ENCODE measurements at places on chromosomes 16 and 17.

GRCh38 chr17:36657763-36658490 is 56.5 kb downstream of the MRM1 start:
- DNase-seq = no peak

DNA sequence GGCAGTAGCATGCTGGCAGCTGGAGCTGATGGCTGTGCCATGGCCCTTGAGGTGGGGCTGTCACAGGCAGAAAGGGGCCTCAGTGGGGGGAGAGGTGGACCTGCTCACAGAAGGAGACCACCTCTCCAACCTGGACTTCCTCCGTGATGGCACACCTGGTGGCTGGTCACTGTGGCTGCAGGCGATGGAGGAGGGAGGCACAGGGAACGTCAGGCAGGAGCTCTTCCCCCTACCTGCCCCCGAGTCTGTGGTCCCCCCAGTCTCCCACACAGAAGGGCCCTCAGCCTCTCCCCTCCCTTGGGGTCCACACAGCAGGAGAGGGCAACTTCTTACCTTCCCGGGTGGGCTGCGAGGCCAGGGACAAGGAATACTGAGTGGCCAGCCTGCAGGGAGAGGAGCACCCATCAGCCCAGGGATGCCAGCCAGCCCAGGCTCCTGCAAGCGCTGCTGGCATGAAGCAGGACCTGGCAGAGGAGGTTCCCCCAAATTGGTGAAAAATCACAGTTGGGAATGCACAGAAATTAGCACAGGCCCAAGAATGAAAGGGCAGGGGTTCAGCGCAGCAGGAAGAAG is 96.5 kb downstream of the GOSR1 start:
- no peak for DNase-seq

DNA sequence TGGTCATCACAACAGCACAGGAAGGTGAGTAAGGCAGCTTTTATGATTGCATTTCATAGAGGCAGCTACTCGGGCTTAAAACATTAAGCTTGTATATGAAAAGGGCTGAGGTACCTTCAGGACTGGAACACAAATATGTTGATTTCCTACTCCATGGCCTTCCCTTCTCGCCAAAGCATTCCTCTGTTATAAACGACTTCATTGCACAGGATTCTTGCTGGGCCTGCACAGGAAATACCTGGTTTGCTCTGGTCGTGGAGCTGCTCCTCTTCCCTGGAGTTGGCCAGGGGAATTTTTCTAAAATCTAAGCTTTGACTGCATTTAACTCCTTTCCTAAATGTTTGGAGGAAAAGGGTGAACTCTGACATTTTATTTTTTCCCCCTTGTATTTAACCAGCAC is 49.0 kb downstream of the CHD9 start:
- DNase-seq = no peak

- no peak for DNase-seq
These were observed 3.1 kb upstream of the ZNF764 start for GRCh38 chr16:30561089-30561816.

GRCh38 chr16:46961373-46962353 is 11.8 kb downstream of the DNAJA2 start:
- no peak for DNase-seq

- DNase-seq = no peak
These were observed 993 bp downstream of the MMP25 start for GRCh38 chr16:3047387-3047720.

- no peak for DNase-seq
These were observed 6.2 kb upstream of the AGRP start for GRCh38 chr16:67489401-67490083.

DNA sequence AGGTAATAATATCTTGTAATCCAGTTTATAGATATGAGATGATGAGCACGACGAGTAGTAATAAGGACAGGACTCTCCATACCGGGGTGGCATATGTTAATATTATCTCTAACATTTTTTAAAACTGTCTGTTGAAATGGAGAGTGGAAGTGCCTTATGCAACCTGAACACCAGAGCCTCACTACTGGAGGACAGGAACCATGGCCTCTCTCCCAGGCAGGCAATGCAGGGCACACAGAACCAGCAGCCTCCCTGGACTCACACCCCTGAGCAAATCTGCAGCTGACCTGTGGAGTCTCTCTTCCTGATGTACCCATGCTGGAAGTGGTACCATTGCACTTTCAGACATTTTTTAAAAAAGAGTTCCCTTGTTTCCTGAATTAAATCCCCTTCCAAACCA is 55.2 kb upstream of the ERN1 start:
- DNase-seq = no peak

DNA sequence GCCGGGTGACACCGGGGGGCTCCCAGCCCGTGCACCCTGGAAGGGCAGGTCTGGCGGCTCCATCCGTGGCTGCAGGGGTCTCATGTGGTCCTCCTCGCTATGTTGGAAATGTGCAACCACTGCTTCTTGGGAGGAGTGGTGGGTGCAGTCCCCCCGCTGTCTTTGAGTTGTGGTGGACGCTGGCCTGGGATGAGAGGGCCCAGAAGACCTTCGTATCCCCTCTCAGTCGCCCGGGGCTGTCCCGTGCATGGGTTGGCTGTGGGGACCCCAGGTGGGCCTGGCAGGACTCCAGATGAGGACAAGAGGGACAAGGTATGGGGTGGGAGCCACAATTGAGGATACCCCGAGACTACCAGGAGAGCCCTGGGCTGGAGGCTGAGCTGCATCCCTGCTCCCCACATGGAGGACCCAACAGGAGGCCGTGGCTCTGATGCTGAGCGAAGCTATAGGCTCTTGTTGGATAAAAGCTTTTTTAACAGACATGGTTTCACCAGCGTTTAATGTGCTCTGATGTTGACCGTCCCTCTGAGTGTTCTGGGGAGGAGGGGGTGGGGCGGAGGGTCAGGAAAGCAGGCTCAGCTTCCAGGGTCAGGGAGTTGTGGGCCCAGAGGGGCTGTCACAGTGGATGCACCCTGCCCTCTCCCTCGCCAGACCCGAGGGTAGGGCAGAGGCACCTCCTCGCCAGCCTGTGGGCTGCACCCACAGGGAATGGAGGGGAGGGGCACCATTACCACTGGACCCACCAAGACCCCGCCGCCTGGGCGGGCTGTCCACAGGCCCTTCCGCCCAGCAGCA is 5.4 kb downstream of the SPATA2L start:
- no peak for DNase-seq

- DNase-seq = no peak
These were observed 38.1 kb upstream of the CCL1 start for GRCh38 chr17:34401165-34401564.

- DNase-seq = no peak
These were observed 76.0 kb downstream of the CREBBP start for GRCh38 chr16:3804426-3805016.

- DNase-seq = no peak
These were observed 5.0 kb downstream of the HERPUD1 start for GRCh38 chr16:56936950-56937349.

- DNase-seq = no peak
These were observed 3.9 kb downstream of the UMOD start for GRCh38 chr16:20348365-20349185.

- no peak for DNase-seq
These were observed 662 bp upstream of the TUBB3 start for GRCh38 chr16:89922477-89922883.
